ENCODE measurements at places on chromosomes 3 and 15.

GRCh38 chr3:36428445-36428844 is 48.1 kb downstream of the STAC start:
- no peak for DNase-seq

- DNase-seq = no peak
Measured at GRCh38 chr3:63940389-63940757, 28.2 kb upstream of the SCAANT1 start.

DNA sequence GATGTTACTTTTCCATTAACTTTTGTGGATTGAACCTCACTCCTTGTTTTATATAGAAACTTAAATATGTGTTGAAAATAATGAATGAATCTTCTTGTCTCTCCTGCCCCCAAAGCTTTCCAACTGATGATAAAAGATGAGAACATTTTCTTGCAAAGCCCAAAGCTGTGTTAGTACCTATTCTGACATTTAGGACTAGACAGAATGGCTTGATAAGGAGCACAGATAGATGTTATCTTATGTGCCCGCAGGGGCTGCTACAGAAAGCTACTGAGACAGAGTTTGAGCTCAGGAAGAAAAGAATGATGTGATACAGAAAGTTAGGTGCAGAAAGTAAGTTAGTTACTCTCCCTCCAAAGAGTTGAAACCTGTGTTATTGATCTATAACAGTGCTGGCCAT is 109.4 kb upstream of the ATP11B start:
- no peak for DNase-seq

DNA sequence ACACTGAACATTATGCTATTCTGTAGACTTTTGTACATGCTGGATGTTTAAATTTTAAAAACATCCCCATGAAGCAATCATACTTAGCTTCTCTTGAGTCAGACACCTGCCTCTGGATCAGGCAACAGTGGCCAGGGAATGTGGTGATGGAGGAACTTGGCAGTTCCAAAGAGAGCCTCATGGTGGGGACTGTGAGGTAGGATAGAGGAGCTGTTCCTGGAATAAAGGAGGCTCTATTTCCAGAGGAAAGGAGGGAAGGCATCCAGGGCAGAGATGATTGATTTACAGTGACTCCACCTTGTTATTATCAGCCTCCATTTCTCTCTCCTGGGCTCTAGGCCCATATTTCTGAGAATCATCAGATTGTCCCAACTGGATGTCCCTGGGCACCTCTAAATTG is 35.0 kb upstream of the ABHD17C start:
- no peak for DNase-seq

GRCh38 chr15:81098349-81098748 is 35.7 kb upstream of the CFAP161 start:
- DNase-seq = no peak

- DNase-seq = no peak
Measured at GRCh38 chr3:139480585-139480984, 4.3 kb upstream of the RBP2 start.

DNA sequence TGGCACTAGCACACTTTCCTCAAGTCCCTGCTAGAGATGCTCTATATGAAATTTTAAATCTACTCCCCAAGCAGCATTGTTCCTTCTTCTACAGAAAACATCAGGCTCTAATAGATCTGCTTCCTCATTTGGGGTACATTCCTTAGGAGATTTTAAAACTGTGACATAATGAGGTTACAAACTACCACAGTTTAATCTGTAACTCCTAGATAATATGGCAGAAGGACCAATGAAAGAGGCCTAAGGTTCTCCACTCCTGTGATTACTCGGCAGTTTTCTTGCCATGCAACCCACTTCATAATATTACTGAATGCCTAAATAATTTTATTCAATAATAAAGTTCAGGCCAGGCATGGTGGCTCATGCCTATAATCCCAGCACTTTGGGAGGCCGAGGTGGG is 16.1 kb downstream of the ZNF106 start:
- no peak for DNase-seq

- no peak for DNase-seq
Measured at GRCh38 chr3:72157748-72158638, 373.0 kb upstream of the PROK2 start.

- no peak for DNase-seq
Measured at GRCh38 chr3:143897576-143898295, 49.5 kb upstream of the SLC9A9 start.

GRCh38 chr15:40040293-40040635 is 1.3 kb upstream of the SRP14 start:
- DNase-seq = no peak
